ENCODE measurements at places on chromosomes 7 and 10.

- no peak for DNase-seq
These were observed 93.4 kb upstream of the FGL2 start for GRCh38 chr7:77293046-77293445.

DNA sequence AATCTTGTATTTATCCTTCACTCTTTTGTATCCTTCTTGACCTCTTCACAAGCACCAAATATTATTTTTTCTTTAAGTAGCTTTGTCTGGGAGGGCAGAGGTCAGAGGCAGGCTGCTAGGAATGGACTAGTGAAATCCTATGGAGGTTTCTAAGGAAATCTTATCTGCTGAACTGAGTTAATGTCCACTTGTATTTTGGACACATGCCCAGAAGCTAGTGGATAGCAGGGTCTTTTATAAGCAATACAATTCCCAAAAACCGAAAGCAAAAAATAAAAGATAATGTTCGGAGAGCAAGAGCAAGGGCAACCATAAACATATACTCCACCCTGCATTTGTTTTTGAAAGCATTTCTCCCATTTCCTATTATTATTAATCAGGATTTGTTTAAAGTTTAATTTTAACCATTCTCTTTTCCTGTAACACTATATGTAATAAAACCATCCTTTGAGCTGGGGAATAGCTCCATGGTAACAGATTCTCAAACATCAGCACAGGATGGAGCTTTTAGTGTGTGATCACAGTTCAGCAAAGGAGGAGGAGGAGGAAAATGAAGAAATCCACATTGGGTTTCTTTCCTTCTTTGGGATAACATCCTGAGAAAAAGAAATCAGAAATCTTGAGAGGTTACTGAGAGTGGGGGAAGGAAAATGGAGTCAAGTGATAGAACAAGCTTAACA is 328.2 kb upstream of the LRRN3 start:
- no peak for DNase-seq

DNA sequence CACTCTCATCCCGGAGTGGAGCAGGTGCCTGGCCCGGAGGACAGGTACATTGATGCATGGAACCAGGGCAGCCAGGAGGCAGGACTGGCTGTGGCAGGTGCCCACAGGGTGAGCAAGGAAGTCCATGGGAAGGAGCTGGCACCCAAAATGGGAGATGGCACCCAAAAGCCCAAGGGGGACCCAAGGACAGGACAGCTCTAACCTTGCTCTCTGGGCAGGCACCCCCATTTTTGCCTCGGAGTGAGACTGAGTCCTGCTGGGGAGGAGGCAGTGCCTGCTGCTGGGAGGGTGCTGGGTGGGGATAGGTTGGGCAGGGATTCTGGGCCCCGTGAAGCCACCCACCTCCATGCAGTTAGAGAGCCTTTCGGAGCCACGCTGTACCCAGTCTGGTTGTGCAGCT is 234.5 kb downstream of the TCERG1L start:
- no peak for DNase-seq

DNA sequence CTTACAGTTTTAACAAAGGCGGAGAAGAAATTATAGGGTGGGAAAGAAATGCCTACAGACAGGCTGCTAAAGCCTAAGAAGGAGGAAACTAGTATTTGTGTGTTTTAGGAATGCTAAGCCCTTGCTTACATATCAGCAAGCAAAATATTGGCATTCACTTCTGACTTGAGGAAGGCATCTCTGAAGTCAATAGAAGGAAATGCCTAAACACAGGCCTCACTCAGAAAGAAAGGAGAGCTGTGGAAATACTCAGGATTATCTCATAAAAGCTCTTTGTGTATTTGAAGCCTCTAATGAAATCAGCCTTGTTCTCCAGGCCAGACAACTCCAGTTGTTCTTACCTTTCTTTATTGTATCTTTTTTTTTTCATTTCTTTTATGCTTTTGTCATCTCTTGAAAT is 158.0 kb downstream of the AUTS2 start:
- no peak for DNase-seq

DNA sequence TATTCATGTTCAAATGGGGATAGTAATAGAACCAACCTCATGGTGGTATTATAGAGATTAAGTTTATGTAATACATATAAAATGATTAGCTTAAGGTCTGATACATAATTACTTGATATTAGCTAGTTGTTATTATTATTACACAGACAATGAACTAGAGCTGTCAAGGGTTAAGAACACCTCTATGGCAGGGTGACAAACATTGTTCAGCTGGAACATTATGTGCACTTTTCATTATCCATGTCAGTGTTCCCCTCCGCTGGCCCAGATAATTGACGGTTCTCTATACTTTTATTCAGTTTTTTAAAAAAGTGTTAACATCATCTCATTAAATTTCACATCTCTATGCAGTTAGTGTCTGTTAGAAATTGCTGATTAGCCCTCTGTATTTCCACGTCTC is 142.1 kb downstream of the CDK14 start:
- DNase-seq = no peak

DNA sequence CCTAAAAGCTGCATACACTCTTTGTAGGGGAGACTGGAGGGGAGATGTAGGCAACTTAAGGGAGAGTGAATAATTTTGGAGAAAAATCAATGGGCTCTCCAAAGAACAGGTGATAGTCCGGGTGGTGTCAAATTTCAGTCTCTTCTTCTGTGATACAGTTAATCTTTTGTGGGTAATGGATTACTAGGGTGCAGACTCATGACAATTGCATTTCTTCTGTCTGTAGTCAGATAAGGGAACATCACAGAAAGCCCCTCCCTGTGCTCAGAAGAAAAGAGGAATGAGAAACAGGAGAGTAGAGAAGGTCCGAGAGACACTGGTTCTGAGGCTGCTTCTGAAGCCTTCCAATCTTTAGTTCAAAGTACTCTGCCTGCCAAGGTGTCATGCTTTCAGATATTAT is 1140.7 kb upstream of the LRRN3 start:
- DNase-seq = no peak

- no peak for DNase-seq
These were observed 93.2 kb upstream of the KIF5B start for GRCh38 chr10:32149252-32149955.

GRCh38 chr7:120994512-120995410 is 6.2 kb downstream of the CPED1 start:
- DNase-seq = no peak
